ENCODE measurements at places on chromosomes 6 and 20.

DNA sequence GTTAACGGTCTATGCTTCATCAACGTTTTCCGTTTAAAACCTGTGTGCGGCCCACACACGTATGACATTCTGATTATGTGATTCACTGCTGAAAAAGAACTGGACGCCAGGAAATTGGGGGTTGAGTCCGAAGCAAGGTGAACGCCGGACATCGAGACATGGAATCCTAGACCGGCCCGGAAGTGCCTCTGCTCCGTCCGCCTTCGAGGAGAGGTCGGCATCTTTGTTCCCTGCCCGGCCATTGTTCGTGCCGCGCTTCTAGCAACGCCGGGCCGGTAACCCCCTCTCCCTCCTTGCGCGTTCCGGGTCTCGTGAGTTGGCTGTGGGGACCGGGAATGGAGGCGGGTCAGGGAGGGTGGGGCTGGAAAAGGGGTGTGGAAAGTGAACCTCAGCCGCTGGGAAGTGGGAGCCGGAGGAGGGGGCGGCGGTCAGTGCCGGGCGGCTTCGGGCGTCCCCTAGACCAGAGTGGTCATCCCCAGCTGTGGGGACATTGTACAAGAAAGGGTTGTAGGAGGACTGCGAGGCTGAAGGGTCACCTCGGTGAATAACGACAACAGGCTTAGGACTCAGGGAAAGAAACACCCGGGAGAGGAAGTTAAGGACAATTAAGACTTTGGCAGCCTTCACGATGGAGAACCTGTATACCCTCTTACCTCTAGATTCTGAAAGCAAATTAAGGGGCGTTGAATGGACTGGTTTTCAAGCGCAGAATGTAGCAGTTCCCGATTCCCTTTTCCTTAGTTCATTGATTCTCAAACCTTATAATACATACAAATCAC, at the start of gene ZSCAN9:
Gene ZSCAN9, plus strand, starts transcription at position 220 of the 779 bp plus-strand sequence. CDS start 1,810 bp downstream, outside the sequence.
- peaks cover 10% of the 10 kb centered on the region for H3K4me1 ChIP-seq
- peaks cover 31% of the 10 kb centered on the region for H3K36me3 ChIP-seq
- H3K27ac ChIP-seq = peak within 1 kb of the TSS; percentile 53
- DNase-seq = peak; percentile 88
- peak within 1 kb of the TSS; percentile 94 for H3K4me3 ChIP-seq

DNA sequence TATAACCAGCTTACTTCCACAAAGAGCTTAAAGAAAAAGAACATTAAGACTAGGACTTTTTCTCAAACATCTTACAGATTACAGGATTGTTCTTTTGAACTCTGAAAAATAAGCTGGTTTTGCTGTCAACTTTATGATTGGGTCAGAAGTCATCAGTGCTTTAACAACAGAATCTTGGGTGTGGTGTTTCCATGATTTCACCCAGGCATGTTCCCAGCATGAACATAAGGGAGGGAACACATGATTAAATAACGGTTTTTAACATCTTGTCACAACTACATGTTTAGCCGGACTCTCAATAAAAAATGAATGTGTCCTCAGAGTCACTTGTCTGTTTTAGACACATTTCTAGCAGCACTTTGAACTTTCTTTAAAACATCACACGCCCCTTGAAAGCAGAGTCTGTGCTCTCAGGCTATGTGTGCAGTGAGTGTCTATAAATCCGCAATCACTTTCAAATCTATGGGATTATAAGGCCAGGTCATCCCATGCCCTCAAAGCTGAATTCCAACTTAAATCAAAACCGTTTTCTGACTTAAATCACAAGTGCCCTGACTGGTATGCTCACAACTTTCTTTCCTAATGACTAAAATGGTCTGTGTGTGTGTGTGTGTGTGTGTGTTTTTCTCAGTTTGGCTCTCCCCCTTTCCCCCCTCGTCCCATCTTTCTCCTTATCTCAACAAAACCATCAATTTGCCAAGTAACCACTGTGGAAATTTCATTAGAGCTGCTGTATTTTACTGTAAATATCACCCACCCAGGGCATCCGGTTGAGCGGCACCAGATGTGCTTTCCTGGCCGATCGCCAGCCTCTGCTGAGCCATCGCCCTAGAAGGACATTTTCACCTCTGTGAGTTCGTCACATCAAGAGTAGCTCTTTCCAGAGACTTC, 216.8 kb upstream of the DTNBP1 start:
- no peak overlapping the region for H3K4me3 ChIP-seq
- peaks cover 5% of the 10 kb centered on the region for H3K27me3 ChIP-seq
- no peaks in the 10 kb centered on the region for H3K36me3 ChIP-seq
- H3K27ac ChIP-seq = no peak overlapping the region
- H3K4me1 ChIP-seq = peaks cover 2% of the 10 kb centered on the region

- H3K27me3 ChIP-seq = no peaks in the 10 kb centered on the region
- no peak for DNase-seq
- H3K4me1 ChIP-seq = no peaks in the 10 kb centered on the region
- H3K27ac ChIP-seq = no peak overlapping the region
- no peaks in the 10 kb centered on the region for H3K36me3 ChIP-seq
Observed at GRCh38 chr6:85363870-85364269, 86.0 kb upstream of the NT5E start.

DNA sequence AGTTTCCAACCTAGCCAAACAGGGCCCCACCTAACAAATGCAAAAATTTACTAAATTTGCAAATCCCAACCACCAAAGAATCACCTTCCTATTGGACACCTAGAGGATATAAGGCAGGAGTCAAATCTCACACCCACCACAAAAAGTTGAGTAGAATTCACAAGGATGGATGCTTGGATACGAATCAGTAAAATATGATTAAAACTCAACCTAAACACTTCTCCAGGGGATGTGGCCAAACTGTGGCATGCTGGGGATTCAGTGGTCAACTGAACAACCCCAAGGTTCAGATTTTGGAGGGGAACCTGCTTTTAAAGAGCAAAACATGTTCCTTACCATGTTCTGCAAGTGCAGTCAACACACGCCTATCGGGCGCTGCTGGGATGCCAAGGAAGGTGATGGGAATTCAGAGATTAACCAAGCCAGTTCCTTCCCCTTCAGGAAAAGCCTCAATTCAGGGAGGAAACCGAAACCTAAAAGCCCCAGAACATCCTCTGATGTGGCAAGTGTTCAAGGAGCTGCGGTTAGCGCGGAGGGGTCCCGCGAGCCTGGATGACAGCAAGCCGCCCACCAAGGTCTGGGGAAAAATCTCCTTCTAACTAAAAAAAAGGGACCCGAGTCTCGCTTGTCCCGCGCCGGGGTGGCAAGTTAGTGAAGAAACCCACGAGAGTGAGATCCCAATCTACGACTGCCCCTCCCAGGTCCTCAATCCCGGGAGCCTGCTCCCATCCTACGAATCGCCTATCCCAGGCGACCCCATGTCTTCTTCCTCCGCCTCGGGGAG, 902 bp downstream of the SAMHD1 start:
- H3K4me1 ChIP-seq = peaks cover 39% of the 10 kb centered on the region
- H3K4me3 ChIP-seq = peak overlapping the region; percentile 88
- peak; percentile 25 for DNase-seq
- H3K27ac ChIP-seq = peak overlapping the region; percentile 82
- peaks cover 11% of the 10 kb centered on the region for H3K36me3 ChIP-seq

- no peak overlapping the region for H3K27ac ChIP-seq
- no peak overlapping the region for H3K4me3 ChIP-seq
- H3K36me3 ChIP-seq = no peaks in the 10 kb centered on the region
- no peaks in the 10 kb centered on the region for H3K27me3 ChIP-seq
- peaks cover 41% of the 10 kb centered on the region for H3K4me1 ChIP-seq
Observed at GRCh38 chr6:56814802-56815201, 140.1 kb upstream of the BEND6 start.

- no peaks in the 10 kb centered on the region for H3K27me3 ChIP-seq
- DNase-seq = no peak
- peaks cover 47% of the 10 kb centered on the region for H3K4me1 ChIP-seq
- no peak overlapping the region for H3K4me3 ChIP-seq
Observed at GRCh38 chr6:53310771-53311585, 37.8 kb downstream of the ELOVL5 start.

DNA sequence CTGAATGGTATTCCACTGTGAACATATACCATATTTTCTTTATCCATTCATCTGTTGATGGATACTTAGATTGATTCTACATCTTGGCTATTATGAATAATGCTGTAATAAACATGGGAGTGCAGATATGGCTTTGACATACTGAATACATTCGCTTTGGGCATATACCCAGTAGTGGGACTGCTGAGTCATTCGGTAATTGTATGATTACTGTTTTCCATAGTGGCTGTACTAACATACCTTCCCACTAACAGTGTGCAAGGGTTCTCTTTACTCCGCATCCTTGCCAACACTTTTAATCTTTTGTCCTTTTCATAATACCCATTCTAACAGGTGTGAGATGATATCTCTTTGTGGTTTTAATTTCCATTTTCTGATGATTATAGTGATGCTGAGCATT, 98.2 kb upstream of the ESR1 start:
- H3K27me3 ChIP-seq = 0 out of 2 replicates have a peak, but pooled peaks cover 2% of the 10 kb centered on the region
- no peak for DNase-seq
- peaks cover 3% of the 10 kb centered on the region for H3K4me1 ChIP-seq
- peaks cover 20% of the 10 kb centered on the region for H3K36me3 ChIP-seq

GRCh38 chr20:61370841-61371303, 118.8 kb downstream of the CDH4 start:
- peaks cover 20% of the 10 kb centered on the region for H3K4me1 ChIP-seq
- peaks cover 9% of the 10 kb centered on the region for H3K36me3 ChIP-seq
- DNase-seq = no peak

GRCh38 chr20:43969501-43970182, 55.0 kb downstream of the TOX2 start:
- no peak overlapping the region for H3K4me3 ChIP-seq
- no peaks in the 10 kb centered on the region for H3K36me3 ChIP-seq
- H3K27me3 ChIP-seq = no peaks in the 10 kb centered on the region
- no peak overlapping the region for H3K27ac ChIP-seq

- H3K36me3 ChIP-seq = peaks cover 2% of the 10 kb centered on the region
- no peak for DNase-seq
- peaks cover 58% of the 10 kb centered on the region for H3K27me3 ChIP-seq
- H3K27ac ChIP-seq = no peak within 1 kb of the TSS
- H3K4me1 ChIP-seq = peaks cover 6% of the 10 kb centered on the region
- H3K4me3 ChIP-seq = peak within 1 kb of the TSS; percentile 63
Observed at GRCh38 chr20:59933296-59933848, at the start of gene SYCP2. Gene SYCP2 (minus strand): TSS chr20:59933637. CDS start chr20:59922413, 11,224 bp downstream.

- no peak for DNase-seq
- peaks cover 48% of the 10 kb centered on the region for H3K4me1 ChIP-seq
- peaks cover 25% of the 10 kb centered on the region for H3K36me3 ChIP-seq
Observed at GRCh38 chr6:56520218-56520617, 122.5 kb downstream of the DST start.
